HepG2 (cell line): ENCODE measurements at places on chromosomes 1 and 21.

GRCh38 chr1:43743206-43743605 lies 35.9 kb downstream of the ST3GAL3 start:
- no peak for DNase-seq

DNA sequence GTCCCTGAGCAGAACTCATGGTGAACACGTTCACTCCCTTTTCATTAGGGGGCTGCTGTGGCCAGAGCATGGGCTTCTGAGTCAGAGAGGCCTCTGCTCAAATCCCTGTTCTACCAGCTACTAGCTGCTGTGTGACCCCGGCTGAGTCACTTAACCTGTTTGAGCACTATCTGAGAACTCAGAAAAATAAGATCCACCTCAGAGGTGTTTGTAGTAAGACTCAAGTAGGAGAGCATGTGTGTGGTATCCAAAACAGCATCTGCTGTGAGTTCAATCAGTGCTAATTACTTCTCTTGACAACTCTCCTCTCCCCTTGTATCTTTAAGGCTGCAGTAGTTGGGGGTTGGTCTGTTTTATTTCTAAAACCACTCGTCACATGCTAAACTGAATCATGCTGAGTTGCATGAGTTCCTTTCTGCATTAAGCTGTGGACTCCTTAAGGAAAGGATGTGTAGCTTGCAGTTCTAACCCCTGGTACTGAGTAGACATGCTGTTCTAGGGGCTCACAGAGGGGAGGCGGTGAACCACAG lies 39.7 kb upstream of the JUN start:
- DNase-seq = no peak

DNA sequence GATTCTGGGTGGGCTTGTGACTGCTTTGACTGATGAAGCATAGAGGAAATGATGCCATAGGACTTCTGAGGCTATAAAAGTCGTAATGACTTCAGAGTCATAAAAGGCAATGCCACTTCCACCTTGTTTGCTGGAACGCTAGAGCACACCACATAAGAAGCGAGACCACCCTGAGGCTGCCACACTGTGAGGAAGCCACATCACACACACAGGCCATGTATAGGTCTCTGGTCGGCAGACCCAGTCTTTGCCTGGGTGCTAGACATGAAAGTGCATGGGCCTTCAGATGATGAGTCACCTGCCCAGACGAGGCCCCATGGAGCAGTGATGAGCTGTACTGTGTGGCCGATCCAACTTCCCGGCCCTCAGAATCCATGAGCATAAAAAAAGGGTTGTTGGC lies 14.2 kb upstream of the KANK4 start:
- DNase-seq = no peak

- no peak for DNase-seq
These were observed 2.0 kb downstream of the SKI start for GRCh38 chr1:2229911-2230731.

DNA sequence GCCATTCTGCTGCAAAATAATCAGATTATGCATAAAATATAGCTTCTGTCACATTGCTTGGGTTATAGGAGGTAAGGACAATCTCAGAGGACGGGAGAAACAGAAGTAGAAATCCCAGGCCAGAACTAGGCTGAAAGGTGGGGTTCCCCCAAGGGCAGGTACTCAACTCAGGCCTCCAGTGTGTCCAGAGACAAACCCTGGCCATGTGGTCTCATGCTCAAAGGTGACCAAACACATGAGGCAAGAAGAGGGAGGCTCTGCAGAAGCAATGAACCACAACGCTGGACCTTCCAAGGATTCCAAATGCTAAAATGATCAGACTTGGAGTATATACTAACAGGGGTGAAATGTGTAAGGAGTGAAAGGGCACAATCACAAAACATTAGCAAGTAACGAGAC lies 103.8 kb downstream of the DMRTB1 start:
- DNase-seq = no peak

- DNase-seq = no peak
These were observed 27.0 kb downstream of the DNASE2B start for GRCh38 chr1:84425150-84425896.

DNA sequence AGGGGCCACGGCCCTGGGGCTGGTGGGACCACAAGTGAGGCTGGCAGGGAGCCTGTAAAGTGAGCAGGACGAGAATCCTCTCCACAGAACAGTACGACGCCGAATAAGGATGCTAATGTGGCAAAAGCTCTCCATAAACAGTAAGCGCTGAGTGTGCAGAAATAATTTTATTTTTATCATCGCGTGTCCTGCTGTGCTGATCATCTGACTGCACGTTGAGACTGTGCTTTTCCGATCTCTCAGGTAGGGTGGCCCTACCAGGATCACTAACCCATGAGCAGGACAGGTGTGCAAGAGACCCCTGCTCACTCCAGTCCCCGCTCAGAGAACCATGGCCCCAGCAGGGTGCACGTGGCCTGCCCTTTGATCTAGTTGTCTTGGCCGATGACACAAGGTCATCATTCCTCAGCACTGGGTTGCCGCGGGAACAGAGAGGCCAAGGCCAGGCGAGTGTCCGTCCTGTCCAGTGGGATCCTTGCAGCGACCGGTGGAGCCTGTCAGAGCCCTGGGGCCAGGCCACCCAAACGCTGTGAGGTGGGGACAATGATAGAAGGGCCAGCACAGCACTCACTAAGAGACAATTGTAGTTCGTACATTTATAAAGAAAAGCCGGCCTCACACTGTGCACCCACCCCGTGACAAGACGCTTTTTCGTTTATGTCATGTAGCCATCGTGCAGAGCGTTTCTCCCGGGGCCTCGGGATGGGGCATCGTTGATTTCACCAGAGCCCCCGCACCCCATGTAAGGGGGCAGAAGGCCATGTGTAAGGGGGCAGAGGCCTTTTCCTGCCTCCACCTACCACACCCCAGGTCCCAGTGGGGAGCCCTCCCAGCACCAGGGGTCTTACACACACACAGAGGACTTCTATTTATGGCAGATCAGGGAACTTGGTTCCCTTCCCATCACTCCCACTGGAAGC lies 52.7 kb upstream of the ADARB1 start:
- peak; percentile 53 for DNase-seq

- no peak for DNase-seq
These were observed 502.2 kb downstream of the AJAP1 start for GRCh38 chr1:5156416-5157120.

DNA sequence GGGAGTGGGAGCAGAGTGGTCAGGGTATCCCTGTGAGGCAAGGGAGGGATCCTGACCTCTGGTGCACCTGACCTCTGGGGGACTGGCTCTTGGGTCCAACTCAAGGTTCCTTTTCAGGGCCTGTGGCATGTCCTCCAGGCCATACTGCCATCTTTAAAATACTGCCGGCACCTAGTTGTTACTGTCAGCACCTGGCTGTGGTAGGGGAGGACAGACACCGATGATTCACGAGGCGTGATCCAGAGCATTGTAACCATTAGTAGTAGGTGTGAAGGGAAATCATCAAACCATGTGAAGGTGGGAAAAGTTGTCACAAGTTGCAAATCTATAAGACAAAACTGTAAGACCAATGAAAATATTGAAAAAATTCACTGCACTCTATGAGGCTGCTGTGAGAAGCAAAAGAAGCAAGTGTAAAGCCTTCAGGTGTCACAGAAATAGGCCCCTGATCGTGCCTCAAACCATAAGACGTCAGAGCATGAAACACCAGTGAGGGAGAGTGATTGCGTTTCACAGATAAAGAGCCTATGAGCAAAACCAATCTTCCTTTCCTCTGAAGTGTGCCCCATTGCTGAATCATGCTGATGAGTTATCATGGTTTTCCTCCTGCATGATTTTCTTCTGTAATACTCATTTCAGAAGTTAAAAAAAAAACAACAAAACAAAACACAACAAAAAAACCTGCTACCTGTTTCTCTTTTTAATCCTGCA lies 55.3 kb downstream of the CDC7 start:
- no peak for DNase-seq

- DNase-seq = no peak
These were observed 5.9 kb downstream of the TMCO1 start for GRCh38 chr1:165762725-165763124.

DNA sequence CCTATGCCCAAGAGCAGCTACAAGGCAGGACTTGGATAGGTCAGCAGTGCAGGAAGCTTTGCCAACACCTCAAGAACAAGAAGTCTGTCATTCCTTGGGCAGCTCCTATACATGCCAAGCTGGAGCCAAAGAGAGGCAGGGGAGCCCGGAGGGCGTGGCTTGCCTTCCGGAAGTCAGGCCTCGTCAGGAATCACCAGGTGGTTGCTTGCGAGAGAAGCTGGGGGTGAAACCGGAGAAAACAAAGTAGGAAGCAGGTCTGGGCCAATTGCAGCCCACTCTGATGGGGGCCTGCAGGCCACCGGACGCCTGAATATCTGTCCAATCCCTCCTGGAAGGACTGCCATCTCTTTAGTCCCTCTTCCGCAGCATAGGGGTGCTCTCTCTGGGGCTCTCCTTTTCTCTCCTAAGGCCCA lies 794 bp upstream of the FAM76A start:
- peak; percentile 68 for DNase-seq
